ENCODE measurements at places on chromosomes 7 and 10. TPM values are rescaled to one million over a fixed set of nuclear protein-coding genes. Genes with fewer than 3 reads are reported as not detected.

DNA sequence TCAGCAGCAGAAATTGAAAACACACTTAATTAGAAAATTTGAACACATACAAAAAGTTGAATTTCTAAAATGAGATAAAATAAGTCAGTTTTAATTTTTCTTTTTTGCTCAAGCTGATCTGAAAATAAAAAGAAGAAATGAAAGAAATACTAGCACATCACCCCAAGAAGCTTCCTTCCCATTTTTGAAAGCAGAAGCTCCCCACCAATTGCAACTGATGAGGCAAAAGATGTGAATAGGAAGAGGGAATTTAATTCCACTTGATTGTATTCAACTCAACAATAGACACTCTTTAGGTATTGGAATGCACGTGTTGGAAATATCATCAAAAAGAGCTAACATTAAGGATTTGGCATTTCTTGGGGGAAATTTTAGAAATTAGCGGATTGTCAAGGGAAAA, 175.8 kb downstream of the TRIL start:
- no peak for DNase-seq

GRCh38 chr10:23147035-23147434, 45.1 kb upstream of the PTF1A start:
- no peak for DNase-seq

- no peak for DNase-seq
Measured at GRCh38 chr10:61653699-61654098, 9.0 kb upstream of the CABCOCO1 start.

- DNase-seq: no peak
Measured at GRCh38 chr10:43955978-43956377, 307.3 kb upstream of the ZNF32 start.

- no peak for DNase-seq
Measured at GRCh38 chr7:130598056-130598455, 70.5 kb downstream of the COPG2 start.

GRCh38 chr10:130745821-130746220, 565.7 kb downstream of the TCERG1L start:
- no peak for DNase-seq

DNA sequence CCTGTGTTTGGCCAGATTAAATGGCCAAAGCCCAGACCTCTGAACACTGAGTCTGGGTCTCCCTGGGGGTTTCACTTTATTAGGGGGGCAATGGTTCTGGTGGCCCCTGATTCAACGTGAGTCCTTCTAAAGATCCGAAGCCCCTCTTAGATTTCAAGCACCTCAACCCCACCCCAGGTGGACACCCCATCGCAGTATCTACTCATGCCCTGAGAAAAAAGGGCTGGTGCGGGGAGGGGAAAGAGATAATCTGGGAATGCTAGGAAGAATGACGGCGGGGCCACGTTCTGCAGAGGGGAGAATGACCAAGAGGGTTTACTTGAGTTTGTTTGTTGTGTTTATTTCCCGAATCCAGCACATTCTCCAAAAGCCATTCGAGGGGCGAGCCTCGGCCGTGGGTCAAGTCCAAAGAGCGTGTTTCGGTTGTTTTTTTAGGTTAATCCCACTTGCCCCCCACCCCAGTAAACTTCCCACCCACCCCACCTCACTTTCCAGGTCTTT, 832 bp downstream of the PDLIM1 start:
- DNase-seq: no peak

GRCh38 chr7:139840776-139841175, 11.7 kb downstream of the TBXAS1 start:
- DNase-seq: no peak

GRCh38 chr7:10632712-10633111, 341.0 kb upstream of the PHF14 start:
- no peak for DNase-seq

GRCh38 chr10:14086596-14086995, 244.1 kb downstream of the FRMD4A start:
- DNase-seq: no peak

GRCh38 chr10:49395741-49396665, at the start of gene DRGX:
TSS of gene DRGX (minus strand) at chr10:49396089. CDS start at chr10:49395440, 649 bp downstream.
- DNase-seq: no peak

DNA sequence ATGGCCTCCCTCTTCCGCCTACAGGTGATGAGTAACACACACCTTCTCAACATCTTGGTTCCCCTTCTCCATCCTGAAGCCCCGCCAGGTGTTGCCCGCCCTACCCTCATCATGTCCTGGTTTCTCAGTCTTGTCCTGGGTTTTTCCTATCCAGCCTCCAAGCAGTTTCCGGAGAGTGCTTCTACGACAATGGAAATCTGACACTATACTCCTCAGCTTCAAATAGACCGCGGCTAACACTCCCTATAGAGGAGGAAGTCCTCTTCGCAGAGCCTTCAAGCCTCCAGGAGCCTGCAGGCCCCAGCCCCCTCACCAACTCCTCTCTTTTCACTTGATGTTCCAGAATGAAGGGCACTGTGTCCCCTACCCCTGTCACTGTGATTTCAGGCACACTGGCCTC, 147.4 kb downstream of the PRPF18 start:
- no peak for DNase-seq

DNA sequence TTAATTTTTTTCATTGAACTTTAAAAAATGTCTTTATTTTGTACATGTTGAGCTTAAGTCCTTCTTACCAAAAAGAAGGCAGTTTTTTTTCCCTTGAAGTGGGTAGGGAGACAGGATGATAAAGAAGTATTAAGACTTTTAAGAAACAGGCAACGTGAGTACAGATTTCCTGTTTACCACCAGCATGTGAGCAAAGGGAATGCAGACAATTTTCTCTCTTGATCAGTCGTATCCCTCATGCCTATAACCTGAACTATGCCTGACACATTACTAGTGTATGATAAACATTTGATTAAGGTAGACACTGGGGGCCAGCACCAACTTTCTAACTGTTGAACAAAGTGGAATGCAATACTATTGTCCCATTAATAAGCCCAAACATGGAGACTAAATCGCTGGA, 8.8 kb upstream of the OR2A2 start:
- DNase-seq: no peak

GRCh38 chr10:65769828-65770227, 1156.0 kb upstream of the LRRTM3 start:
- DNase-seq: no peak

DNA sequence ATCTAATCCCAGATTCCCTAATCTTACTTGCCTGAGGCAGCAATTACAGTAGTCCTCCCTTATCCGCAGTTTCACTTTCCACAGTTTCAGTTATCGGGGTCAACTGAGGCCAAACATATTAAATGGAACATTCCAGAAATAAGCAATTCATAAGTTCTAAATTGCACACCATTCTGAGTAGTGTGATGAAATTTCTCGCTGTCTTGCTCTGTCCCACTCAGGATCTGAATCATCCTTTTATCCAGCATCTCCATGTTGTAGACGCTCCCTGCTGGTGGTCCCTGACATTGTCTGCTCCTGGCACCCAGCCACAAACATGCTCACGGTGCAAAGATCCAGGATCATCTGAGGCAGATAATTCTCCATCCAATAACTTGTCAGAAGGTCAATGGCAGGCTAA, 128.7 kb upstream of the CXCL12 start:
- DNase-seq: no peak

DNA sequence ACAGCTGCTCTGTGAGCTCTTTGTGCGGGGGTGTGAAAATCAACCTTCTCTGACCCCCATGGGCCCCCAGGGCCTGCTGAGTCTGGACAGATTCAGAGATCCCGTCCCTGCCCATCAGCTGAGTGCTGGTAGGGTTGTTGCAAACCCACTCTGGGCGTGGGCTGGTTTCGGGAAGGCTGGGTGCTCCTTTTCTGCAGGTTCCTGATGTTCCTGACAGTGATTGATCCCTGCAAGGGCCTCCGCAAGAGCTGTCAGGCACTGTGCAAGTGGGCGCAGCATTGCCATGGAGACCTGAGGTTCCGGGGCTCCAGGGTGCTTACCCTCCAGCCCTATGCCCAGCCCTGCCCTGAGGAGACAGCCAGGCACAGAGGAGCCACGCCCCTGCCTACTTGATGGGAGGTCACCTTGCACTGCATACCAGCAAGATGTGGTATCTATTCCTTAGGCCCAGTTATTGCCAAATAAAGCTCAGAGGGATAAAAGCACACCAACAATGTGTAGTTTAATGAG, 44.3 kb upstream of the INPP5A start:
- no peak for DNase-seq

GRCh38 chr10:91571671-91572070, 61.2 kb downstream of the PPP1R3C start:
- DNase-seq: no peak

- no peak for DNase-seq
Measured at GRCh38 chr10:88916231-88916630, 36.2 kb downstream of the STAMBPL1 start.

DNA sequence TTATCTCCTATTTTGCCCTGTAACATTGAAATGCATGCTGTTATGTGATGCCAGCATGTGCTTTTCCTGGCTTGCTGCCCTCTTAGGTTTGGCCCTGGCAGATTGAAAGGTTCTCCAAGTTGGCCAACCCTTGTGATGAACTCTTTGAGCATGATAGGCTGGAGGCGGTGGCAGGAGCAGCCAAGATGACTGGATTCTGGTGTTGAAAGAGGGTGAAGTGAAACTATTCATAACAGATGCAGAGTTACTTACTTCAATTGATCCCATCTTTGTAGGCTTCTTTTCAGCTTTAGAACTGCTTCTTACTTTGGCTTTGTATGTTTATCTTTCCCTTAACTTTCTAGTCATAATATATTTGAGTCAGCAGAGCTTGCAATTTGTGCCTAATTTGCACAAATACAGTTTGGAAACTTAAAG, 57.6 kb downstream of the BICC1 start:
- no peak for DNase-seq

DNA sequence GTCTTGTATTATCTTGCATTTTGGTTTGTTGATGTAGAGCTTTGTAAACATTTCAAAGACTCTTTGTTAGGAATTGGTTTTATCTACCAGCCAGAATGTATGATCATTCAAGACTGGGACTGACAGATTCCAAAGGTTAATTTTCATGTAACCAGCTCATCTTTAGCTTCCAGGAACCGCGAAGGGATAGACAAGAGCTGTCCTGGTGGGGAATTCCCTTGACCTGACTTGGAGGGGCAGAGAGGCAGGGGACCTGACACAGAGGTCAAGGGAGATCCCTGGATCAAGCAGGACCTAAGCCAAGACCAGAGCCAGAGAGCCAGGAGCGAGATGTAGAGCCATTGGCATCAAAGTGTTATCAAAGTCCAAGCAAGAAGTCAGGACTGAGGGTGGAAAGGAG, 6.6 kb upstream of the LOXL4 start:
- no peak for DNase-seq

- no peak for DNase-seq
Measured at GRCh38 chr7:2592375-2592865, 33.6 kb downstream of the IQCE start.

Gene NPFFR1
- total RNA-seq: not detected

Gene ARMS2
- not detected for total RNA-seq

Gene PRPS1L1
- not detected for total RNA-seq

Gene CPA1
- 2.9 TPM for total RNA-seq

Gene HOGA1
- total RNA-seq: 17.0 TPM

Gene EXOC4
- 41.7 TPM for total RNA-seq

Gene DDX50
- 21.1 TPM for total RNA-seq
